ENCODE measurements at places on chromosomes 1 and 21. TPM values are rescaled to one million over a fixed set of nuclear protein-coding genes. Genes with fewer than 3 reads are reported as not detected.

The FH gene
- total RNA-seq: 62.6 TPM

The ANKRD65 gene
- 0.39 TPM for total RNA-seq

The LCE2B gene
- not detected for total RNA-seq

The HMCN1 gene
- 151 TPM for total RNA-seq

The PIGR gene
- not detected for total RNA-seq

The DHDDS gene
- 51.0 TPM for total RNA-seq

The SLFNL1 gene
- 0.46 TPM for total RNA-seq

The RAB29 gene
- 32.3 TPM for total RNA-seq

The IL22RA1 gene
- total RNA-seq: not detected

The CFAP141 gene
- total RNA-seq: not detected

The SMIM34 gene
- total RNA-seq: 0.13 TPM

The FCRL2 gene
- total RNA-seq: not detected

The MAEL gene
- not detected for total RNA-seq

The GBP5 gene
- total RNA-seq: not detected

The TRAF3IP3 gene
- total RNA-seq: not detected

The C8B gene
- not detected for total RNA-seq

The ICOSLG gene
- 1.5 TPM for total RNA-seq

The CFH gene
- total RNA-seq: 365 TPM

The HPDL gene
- total RNA-seq: 0.86 TPM

The SPATA21 gene
- not detected for total RNA-seq

Data from smooth muscle cell of the pulmonary artery (primary cell).